ENCODE measurements at places on chromosomes 3 and 15.

- no peak for DNase-seq
Measured at GRCh38 chr15:63712828-63713520, 115.8 kb downstream of the FBXL22 start.

GRCh38 chr3:52197499-52197841 lies 490 bp upstream of the ALAS1 start:
- DNase-seq = no peak

- no peak for DNase-seq
Measured at GRCh38 chr3:185558395-185558794, 6.0 kb upstream of the LIPH start.

GRCh38 chr15:66424963-66425612 lies 38.4 kb downstream of the MAP2K1 start:
- no peak for DNase-seq

DNA sequence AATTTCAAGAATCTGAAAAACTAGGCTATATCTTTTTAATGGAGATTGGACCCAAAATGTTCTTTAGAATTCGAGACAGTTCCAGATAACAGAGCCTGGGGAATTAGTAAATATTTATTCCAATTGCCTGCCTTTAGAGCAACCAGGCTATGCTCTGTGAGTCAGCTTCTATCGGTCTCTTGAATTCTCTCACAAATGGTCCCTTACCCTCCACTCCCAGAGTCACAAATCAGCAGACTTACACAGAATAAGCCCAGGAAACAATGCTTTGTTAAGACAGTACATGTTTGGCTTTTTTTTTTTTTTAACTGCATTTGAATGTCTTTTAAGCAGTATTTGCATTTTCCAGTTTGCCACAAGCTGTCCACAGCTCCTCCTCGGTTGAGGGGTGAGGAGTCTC lies 460.7 kb upstream of the CBLB start:
- no peak for DNase-seq

GRCh38 chr15:73333001-73333400 lies 35.8 kb downstream of the HCN4 start:
- DNase-seq = no peak

DNA sequence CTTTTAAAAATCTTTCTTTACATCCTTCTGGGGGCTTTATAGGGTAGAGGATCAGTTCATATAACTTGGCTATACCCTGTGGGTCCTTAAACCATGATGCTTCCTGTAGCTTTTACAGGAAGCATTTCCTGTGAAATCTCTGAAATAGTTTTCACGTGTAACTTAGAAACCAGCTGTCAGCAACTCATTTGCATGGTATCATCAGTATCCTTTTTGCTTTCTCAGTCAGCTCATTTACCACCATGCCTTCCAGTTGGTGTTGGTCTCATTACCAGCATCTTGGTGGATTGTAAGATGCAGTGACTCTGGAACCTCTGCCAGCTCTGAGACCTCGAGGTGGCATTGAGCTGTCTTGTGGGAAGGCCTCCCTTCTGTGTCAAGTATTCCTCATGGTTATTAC lies 96.7 kb upstream of the MYZAP start:
- no peak for DNase-seq

- DNase-seq = no peak
Measured at GRCh38 chr15:64423970-64424369, 36.3 kb downstream of the TRIP4 start.

DNA sequence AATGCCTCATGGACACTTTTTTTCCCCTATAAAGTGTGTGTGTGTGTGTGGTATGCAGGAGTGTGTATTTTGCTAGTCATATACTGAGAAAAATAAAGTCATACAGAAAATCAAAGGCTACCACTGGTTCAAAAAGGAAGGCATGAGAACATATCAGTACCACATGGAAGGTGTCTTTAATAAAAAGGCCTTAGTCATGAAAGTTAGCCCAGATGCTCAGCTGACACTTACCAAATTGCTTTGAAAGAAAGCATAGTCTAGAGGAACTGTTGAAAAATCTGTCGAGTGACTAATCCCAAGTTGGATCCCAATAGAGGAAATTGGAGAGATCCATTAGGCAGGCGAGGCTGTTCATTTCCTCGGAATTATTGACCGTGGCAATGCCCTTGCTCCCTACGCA lies 432.9 kb upstream of the CFAP20DC start:
- DNase-seq = no peak

DNA sequence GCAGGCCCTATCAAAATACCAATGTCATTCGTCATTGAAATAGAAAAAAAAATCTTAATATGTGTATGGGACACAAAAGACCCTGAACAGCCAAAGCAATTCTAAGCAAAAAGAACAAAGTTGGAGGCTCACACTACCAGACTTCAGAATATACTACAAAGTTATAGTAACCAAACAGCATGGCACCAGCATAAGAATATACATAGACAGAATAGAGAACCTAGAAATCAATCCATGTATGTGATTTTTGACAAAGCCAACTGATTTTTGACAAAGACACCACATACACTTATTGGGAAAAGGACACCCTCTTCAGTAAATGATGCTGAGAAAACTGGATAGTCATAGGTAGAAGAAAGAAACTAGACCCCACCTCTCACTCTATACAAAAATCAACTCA lies 95.0 kb downstream of the C3orf70 start:
- no peak for DNase-seq

GRCh38 chr3:105686278-105686897 lies 182.4 kb downstream of the CBLB start:
- no peak for DNase-seq
